ENCODE measurements at places on chromosomes 7 and 10. TPM values are rescaled to one million over a fixed set of nuclear protein-coding genes. Genes with fewer than 3 reads are reported as not detected.

DNA sequence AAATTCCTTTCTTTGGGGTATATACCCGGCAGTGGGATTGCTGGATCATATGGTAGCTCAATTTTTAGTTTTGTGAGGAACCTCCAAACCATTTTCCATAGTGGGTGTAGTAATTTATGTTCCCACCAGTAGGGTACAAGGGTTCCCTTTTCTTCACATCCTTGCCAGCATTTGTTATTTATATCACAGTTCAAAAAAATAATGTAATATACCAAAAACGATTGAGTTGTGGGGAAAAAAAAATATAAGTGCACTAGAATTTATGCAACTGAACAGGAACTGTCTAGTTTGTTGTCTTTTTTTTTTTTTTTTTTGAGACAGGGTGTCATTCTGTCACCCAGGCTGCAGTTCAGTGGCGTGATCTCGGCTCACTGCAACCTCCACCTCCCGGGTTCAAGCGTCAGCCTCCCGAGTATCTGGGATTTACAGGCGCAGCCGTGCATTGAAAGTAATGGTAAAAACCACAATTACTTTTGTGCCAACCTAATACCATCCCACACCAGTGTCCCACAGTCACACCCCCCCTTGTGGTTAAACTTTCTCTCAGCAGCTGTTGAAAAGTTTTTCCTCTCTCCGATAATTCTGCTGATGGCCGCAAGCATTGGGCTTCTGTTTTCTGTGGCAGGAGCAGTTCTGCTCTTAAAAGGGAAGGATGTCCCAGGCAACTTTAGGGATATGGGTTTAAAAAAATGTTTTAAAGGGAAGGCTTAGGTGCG is 6.8 kb upstream of the LAT2 start:
- peaks cover 8% of the 10 kb centered on the region for H3K36me3 ChIP-seq
- H3K4me3 ChIP-seq = no peak overlapping the region
- no peak overlapping the region for H3K27ac ChIP-seq
- peak; percentile 91 for DNase-seq
- H3K4me1 ChIP-seq = peaks cover 8% of the 10 kb centered on the region

DNA sequence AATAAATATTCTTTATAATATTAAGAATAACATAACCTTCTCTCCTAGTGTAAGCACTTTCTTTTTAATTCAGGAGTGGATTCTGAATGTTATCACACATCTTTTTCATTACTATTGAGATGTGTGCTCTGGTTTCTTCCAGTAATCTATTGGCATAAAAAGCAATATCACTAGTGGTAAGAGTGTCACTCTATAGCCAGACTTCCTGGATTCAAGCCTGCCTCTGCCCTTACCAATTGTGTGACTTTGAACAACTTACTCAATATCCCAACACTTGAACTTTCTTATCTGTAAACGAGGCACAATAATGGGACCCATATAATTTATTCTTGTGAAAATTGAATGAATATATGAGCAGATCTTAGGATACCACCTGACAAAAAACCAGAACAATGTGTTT is 71.0 kb downstream of the SEM1 start:
- no peak overlapping the region for H3K27ac ChIP-seq
- H3K36me3 ChIP-seq = no peaks in the 10 kb centered on the region
- H3K4me1 ChIP-seq = peaks cover 9% of the 10 kb centered on the region
- H3K4me3 ChIP-seq = no peak overlapping the region

- peak overlapping the region; percentile 12 for H3K4me3 ChIP-seq
- peak overlapping the region; percentile 15 for H3K27ac ChIP-seq
Measured at GRCh38 chr7:158695726-158696452, 8.7 kb downstream of the NCAPG2 start.

Gene ZNF365
- total RNA-seq = 9.1 TPM

DNA sequence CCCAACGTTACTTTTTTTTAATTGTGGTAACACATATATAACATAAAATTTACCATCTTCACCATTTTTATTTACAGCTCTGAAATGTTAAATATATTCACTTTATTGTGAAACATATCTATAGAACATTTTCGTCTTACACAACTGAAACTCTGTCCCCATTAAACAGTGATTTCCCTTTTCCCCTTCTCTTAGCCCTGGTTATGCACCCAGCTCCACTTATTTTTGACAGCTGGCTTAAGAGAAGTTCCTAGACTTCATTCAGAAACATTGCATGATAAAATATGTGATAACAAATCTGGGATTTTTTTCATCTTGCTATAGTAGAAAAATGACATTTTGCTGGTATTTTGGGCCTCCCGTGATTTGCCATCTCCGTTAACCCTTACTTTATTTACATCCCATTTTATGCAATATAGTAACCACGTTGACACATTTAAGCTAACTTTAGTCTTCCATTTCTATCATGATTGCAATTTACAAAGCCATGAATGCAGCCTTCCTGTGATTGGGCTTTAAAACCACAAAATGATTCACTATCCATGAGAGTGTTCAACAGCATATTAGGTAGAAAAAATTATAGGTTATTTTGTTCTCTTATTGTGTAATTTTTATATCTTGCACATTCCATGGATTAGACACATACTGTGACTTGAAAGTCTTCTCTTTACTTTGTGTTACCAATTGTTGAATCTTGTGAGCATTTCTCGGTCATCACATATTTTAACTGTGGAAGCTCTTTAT is 139.6 kb downstream of the SND1 start:
- H3K4me1 ChIP-seq = peaks cover 40% of the 10 kb centered on the region
- peak overlapping the region; percentile 52 for H3K27ac ChIP-seq
- no peak overlapping the region for H3K4me3 ChIP-seq
- no peaks in the 10 kb centered on the region for H3K36me3 ChIP-seq
- DNase-seq = peak; percentile 48

Gene HOXA2
- 0.36 TPM for total RNA-seq

Gene CALML3
- total RNA-seq = not detected

DNA sequence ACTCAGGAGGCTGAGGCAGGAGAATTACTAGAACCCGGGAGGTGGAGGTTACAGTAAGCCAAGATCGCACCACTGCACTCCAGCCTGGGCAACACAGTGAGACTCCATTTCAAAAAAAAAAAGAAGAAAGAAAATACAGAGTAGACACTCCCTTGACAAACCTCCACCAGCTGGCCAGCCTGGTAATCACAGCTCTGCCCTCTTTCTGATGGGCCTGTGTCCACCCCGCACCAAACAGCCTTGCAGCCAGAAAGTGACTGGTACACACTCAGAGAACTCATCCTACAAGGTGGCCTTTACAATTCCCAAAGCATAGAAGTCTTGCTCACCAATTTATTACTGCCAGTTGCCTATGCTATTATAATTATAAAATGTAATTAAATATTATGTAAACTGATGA is 66.6 kb downstream of the COBL start:
- H3K27me3 ChIP-seq = no peaks in the 10 kb centered on the region
- H3K36me3 ChIP-seq = no peaks in the 10 kb centered on the region
- no peak overlapping the region for H3K27ac ChIP-seq
- H3K4me3 ChIP-seq = no peak overlapping the region

DNA sequence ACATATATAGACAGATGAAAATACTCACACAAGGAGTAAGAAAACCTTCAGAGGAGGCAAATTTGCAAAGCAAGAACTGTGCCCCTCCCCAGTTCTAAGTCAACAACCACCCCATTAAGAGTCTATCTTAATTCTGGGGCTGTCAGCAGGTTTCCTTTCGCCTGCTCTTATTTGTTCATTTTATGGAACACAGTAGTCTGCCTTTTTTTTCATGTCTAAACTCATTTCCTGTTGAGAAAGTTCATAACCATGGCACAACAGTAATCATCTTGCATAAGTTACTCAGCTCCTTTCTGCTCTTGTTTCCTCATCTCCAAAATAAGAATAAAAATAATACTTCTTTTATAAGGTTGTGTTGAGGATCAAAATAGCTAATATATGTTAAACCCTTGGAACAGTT is 25.8 kb upstream of the AMPH start:
- H3K4me1 ChIP-seq = no peaks in the 10 kb centered on the region
- no peak overlapping the region for H3K27ac ChIP-seq
- H3K36me3 ChIP-seq = no peaks in the 10 kb centered on the region

GRCh38 chr7:12643001-12643643 is 44.3 kb upstream of the ARL4A start:
- H3K36me3 ChIP-seq = no peaks in the 10 kb centered on the region
- H3K4me3 ChIP-seq = no peak overlapping the region
- H3K4me1 ChIP-seq = peaks cover 18% of the 10 kb centered on the region
- peak; percentile 64 for DNase-seq
- no peaks in the 10 kb centered on the region for H3K27me3 ChIP-seq

Gene SLC4A2
- 61.5 TPM for total RNA-seq

Gene ITPRIP
- 14.8 TPM for total RNA-seq

Gene NCF1
- total RNA-seq = under 0.01 TPM

GRCh38 chr7:26151650-26151952 is 397 bp upstream of the NFE2L3 start:
- H3K4me1 ChIP-seq = peaks cover 14% of the 10 kb centered on the region
- H3K36me3 ChIP-seq = no peaks in the 10 kb centered on the region
- no peak overlapping the region for H3K27ac ChIP-seq

GRCh38 chr7:157476654-157477549 is 140.1 kb downstream of the DNAJB6 start:
- no peaks in the 10 kb centered on the region for H3K27me3 ChIP-seq
- no peak overlapping the region for H3K4me3 ChIP-seq
- peak; percentile 72 for DNase-seq
- H3K27ac ChIP-seq = no peak overlapping the region
- H3K4me1 ChIP-seq = no peaks in the 10 kb centered on the region

DNA sequence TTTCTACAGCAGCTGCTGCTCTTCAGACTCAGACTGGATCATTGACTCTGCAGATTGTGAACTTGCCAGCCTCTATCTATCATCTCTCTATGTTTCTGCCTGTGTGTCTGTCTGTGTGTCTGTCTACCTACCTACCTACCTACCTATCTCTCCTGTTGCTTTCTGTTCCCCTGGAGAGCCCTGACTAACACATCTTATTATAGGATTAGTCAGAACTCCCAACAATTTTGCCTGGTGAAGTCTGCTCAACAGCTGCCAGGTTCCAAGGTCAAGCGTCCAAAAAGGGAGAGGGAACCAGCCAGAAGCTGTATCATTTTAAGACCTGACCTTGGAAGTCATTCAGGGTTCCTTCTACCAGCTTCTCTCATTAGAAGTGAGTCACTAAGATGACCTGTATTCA is 579.0 kb upstream of the DPP6 start:
- no peaks in the 10 kb centered on the region for H3K27me3 ChIP-seq
- no peak for DNase-seq
- no peaks in the 10 kb centered on the region for H3K36me3 ChIP-seq
- no peak overlapping the region for H3K4me3 ChIP-seq

Gene PKD2L1
- not detected for total RNA-seq

Gene AKR1C4
- total RNA-seq = not detected

GRCh38 chr7:116317907-116318306 is 107.6 kb downstream of the TES start:
- H3K36me3 ChIP-seq = no peaks in the 10 kb centered on the region
- no peak overlapping the region for H3K4me3 ChIP-seq
- no peak for DNase-seq
- peak overlapping the region; percentile 89 for H3K27ac ChIP-seq
- H3K4me1 ChIP-seq = peaks cover 26% of the 10 kb centered on the region

- no peaks in the 10 kb centered on the region for H3K36me3 ChIP-seq
- H3K4me3 ChIP-seq = no peak overlapping the region
- no peak overlapping the region for H3K27ac ChIP-seq
- no peak for DNase-seq
- H3K27me3 ChIP-seq = no peaks in the 10 kb centered on the region
Measured at GRCh38 chr7:143503261-143503660, 25.6 kb downstream of the TAS2R41 start.

DNA sequence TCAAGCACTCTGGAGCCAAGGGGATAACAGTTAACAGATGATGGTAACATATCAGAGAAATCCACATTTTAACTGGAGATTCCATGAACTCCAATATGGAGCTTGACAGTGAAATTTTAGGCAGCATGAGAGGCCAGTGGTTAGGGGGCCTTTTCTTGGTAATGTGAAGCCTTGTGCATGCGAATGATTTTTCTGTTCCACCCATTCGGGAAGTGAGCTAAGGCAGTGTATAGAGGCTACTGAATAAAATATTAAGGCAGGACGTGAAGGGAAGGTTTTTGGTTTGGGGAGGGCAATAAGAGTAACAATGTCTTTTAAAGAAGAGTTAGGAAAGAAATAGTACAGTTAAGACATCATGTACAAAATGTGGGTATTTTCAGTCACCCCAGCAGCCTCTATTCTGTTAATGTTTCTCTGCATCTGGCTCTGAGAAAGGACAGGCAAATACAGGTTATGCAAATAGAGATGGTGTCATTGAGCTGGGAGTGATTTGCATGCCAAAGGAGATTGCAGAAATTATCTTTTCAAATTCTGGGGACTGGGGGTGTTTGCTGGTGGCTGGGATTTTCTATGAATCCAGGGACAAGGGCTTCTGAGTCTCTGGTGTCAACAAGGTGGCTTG is 6.8 kb upstream of the TAS2R60 start:
- DNase-seq = no peak
- H3K36me3 ChIP-seq = no peaks in the 10 kb centered on the region
- H3K27me3 ChIP-seq = peaks cover 3% of the 10 kb centered on the region
- H3K27ac ChIP-seq = no peak overlapping the region
- no peak overlapping the region for H3K4me3 ChIP-seq

Gene ADRA2A
- 0.29 TPM for total RNA-seq

Gene IRF5
- total RNA-seq = under 0.01 TPM

Gene PODXL
- total RNA-seq = 1.4 TPM

- H3K4me1 ChIP-seq = no peaks in the 10 kb centered on the region
- no peaks in the 10 kb centered on the region for H3K36me3 ChIP-seq
- no peak overlapping the region for H3K27ac ChIP-seq
- no peak overlapping the region for H3K4me3 ChIP-seq
- peak; percentile 37 for DNase-seq
- H3K27me3 ChIP-seq = no peaks in the 10 kb centered on the region
Measured at GRCh38 chr10:9010931-9011670, 956.6 kb downstream of the GATA3 start.
